HCEC 1CT (cell line): ENCODE measurements at places on chromosomes 13 and 19.
A peak's percentile ranks its signal among the peaks of the same experiment; 100 is the strongest.

GRCh38 chr13:112532837-112533745 lies 54.9 kb downstream of the TUBGCP3 start:
- DNase-seq = no peak

GRCh38 chr13:113119822-113120189 lies 2.8 kb upstream of the F10 start:
- no peak for DNase-seq

GRCh38 chr13:80860845-80861244 lies 519.9 kb upstream of the SPRY2 start:
- DNase-seq = no peak

- no peak for DNase-seq
Measured at GRCh38 chr13:106651442-106651841, 83.5 kb upstream of the ARGLU1 start.

GRCh38 chr19:43674183-43674582 lies 4.2 kb upstream of the PLAUR start:
- no peak for DNase-seq

DNA sequence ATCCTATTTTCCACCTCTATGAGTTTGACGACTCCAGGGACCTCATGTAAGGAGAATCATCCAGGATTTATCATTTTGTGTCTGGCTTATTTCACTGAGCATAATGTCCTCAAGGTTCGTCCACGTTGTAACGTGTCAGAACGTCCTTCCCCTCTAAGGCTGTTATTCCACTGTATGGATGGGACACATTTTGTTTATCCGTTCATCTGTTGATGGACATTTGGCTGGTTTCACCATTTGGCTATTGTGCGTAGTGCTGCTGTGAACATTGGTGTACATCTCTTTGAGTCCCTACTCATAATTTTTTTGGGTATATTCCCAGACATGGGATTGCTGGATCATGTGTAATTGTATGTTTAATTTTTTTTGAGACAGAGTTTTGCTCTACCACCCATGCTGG lies 21.5 kb downstream of the CRTC1 start:
- no peak for DNase-seq

GRCh38 chr19:41321600-41322270 lies 11.8 kb downstream of the CCDC97 start:
- DNase-seq = peak; percentile 65

DNA sequence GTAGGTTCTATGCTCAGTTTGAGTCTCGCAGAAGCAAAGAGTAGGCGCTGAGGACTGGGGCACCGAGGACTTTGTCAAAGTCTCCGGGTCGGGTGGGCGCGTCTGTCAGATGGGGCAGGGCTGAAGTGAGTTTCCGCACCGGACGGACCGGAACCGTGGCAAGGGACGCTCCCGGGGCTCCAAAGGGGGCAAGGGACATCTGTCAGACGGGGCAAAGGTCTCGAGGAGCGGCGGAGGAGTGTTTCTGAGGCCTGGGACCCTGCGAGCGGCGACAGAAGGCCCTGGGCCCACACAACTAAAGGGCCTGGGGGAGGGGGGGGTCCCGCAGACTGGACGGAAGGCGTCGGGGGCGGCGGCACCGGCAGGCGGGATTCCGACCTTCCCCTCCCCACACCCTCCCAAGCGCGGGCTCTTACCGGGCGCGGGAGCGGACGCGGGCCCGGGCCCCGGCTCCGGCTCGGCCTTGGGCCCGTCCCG lies 13.3 kb upstream of the AKAP8L start:
- no peak for DNase-seq

GRCh38 chr13:83125791-83126190 lies 756.5 kb downstream of the SLITRK1 start:
- DNase-seq = no peak

GRCh38 chr13:27712421-27712820 lies 79.9 kb upstream of the GSX1 start:
- no peak for DNase-seq

- no peak for DNase-seq
Measured at GRCh38 chr13:109817591-109818535, 31.5 kb upstream of the IRS2 start.

GRCh38 chr19:32813862-32814425 lies 55.6 kb downstream of the SLC7A9 start:
- DNase-seq = no peak

GRCh38 chr19:42293540-42293939 lies 8.4 kb upstream of the PRR19 start:
- no peak for DNase-seq

DNA sequence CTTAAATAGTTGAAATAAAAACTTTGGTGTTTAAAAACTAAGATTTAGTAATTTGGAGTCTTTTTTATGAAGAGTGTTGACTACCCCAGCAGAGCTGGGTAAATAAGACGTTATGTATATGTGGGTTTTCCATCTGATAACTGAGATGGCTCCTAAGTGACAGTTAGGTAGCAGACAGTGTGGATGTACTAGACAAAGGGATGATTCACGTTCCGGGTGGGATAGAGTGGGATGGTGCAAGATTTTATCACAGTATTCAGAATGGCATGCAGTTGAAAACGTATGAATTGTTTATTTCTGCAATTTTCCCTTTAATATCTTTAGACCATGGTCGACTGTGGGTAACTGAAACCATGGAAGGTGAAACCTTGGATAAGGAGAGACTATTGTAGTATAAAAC lies 50.4 kb downstream of the NAA16 start:
- no peak for DNase-seq

DNA sequence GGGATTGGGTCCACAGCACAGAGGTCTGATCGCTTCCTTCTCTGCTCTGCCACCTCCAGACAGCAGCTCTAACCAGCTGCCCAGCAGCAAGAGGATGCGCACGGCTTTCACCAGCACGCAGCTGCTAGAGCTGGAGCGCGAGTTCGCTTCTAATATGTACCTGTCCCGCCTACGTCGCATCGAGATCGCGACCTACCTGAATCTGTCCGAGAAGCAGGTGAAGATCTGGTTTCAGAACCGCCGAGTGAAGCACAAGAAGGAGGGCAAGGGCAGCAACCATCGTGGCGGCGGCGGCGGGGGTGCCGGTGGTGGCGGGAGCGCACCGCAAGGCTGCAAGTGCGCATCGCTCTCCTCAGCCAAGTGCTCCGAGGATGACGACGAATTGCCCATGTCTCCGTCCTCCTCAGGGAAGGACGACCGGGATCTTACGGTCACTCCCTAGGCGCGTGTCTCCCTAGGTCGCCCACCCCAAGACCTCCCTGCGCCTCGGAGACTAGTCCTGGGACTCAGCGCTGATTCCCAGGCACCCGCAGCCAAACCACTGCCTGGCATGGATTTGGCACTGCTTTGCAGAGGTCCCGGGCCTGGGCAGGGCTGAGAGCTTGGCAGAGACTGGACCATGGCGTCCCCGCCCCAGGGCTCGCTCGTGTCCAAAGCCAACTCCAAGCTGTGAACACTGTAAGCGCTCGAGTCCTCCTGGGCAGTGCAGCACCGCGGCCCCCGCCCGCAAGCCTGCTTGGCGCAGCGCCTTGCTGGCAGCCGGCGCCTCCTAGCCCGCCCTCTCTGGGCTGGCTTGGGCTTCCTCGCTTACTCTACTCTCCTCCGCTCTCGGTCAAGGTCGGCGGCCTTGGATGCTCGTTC lies 1.5 kb downstream of the GSX1 start:
- no peak for DNase-seq
